ENCODE measurements at places on chromosomes 4 and X. TPM values are rescaled to one million over a fixed set of nuclear protein-coding genes. Genes with fewer than 3 reads are reported as not detected.

- DNase-seq = no peak
Observed at GRCh38 chrX:17735406-17735805, 1.9 kb upstream of the SCML1 start.

- DNase-seq = no peak
Observed at GRCh38 chrX:470686-471085, 84.0 kb upstream of the PPP2R3B start.

DNA sequence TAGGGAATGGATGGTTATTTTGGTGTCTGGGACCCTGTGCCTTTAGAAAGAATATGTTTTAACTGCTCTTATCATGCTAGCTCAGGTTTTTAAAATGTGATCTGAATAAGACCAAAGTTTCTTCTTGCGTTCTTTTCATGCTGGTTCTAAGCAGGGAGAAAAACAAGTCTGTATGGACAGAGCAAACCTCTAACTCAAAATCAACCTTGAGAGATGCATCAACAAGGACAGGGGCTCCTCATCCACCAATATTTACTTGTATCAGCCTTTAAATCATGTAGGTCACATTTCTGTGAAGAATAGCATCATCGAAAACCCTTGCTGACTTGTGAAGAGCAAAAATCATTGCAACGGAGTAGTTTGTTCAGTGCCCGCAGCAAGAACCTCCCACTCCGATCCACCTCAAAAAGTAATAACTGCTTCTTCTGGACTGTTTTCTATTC is 1.2 kb downstream of the ATP10D start:
- DNase-seq = peak; percentile 56

- DNase-seq = no peak
Observed at GRCh38 chrX:53305996-53306937, 24.9 kb upstream of the IQSEC2 start.

DNA sequence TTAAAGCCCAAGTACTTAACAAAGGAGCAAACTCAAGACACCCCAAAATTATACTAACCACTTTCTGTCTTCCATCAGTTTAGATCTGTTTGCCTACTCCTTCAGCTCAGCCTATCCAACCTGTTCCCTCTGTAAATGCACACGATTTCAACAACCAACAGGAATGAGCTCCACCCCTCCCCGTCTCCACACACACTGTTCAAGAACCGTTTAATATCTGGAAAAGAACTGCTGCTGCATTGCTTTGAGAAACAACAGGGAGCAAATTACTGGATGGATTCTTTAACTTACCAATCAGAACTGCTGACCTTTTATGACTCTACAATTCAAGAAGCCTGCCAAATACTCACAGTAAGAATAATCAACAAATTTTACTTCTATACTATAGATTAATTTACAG is 87.0 kb downstream of the FBXW7 start:
- DNase-seq = no peak

DNA sequence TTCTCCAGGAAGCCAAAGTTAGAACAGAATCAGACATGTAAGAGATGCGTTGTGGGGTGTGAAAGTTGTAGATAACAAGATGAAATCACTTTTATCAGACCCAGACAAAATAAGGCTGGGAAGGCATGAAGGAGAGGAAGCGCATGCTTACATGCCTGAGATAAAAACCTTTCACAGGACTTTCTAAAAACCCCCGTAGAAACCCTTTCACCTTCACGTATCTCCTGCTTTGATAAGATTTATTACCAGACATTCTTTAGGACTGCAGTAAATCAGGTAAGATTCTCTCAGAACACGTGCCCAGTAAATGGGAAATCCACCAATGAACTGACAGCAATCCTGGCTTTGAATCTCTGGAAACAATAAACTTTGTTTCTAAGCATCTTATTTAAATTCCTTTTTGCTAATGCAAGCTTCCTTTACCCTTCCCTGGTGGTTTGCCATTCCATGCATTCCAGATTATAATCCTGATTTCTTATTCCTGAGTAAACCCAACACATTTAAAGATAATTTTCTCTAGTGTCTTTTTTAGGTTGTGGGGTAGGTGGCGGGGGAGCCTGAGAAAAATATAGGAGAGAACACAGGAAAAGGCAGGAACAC is 254.6 kb upstream of the LDB2 start:
- no peak for DNase-seq

RNF175 gene
- total RNA-seq = under 0.01 TPM

SNCA gene
- total RNA-seq = 0.29 TPM

- no peak for DNase-seq
Observed at GRCh38 chr4:138494116-138494515, 252.0 kb upstream of the SLC7A11 start.

HPGD gene
- not detected for total RNA-seq

DNA sequence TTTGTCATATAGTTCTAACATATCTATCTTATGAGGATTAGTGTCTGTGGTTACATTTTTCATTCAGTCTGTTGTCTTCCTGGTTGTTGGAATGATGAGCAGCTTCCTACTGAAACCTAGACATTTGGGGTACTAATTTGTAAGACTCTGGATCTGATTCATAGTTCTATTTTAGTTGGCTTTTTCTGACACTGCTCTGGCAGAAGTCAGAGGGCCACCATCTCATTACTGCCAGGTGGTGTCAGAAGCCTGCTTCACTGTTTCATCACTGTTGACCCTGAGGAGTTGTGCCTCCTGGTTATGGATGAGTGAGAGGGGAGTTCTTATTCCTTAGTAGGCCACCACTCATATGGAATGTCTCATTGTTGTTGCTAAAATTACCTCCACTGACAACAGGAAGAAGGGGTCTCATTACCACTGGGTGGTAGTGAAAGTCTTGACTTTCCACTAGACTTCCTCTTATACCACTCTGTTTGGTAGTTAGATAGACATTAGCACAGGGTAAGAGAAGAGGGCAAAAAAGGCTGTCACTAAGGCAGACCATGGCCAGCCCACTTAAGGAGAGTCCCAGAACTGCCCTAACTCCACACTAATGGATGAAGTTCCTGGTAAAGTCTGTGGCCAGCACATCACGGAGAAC is 395.2 kb downstream of the SPOCK3 start:
- DNase-seq = no peak

GRCh38 chr4:158630893-158631292 is 40.8 kb downstream of the C4orf46 start:
- peak; percentile 8 for DNase-seq

DNA sequence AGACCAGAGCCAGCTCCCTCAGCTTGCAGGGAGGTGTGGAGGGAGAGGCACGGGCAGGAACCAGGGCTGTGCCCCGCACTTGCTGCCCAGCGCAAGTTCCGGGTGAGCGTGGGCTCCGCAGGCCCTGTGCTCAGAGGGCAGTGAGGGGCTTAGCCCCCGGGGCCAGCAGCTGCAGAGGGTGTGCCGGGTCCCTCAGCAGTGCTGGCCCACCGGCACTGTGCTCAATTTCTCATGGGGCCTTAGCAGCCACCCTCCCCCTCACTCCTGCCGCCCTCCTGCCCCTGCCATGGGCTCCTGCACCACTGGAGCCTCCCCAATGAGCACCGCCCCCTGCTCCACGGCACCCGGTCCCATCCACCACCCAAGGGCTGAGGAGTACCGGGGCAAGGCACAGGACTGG is 104.6 kb upstream of the SRD5A3 start:
- no peak for DNase-seq

DNA sequence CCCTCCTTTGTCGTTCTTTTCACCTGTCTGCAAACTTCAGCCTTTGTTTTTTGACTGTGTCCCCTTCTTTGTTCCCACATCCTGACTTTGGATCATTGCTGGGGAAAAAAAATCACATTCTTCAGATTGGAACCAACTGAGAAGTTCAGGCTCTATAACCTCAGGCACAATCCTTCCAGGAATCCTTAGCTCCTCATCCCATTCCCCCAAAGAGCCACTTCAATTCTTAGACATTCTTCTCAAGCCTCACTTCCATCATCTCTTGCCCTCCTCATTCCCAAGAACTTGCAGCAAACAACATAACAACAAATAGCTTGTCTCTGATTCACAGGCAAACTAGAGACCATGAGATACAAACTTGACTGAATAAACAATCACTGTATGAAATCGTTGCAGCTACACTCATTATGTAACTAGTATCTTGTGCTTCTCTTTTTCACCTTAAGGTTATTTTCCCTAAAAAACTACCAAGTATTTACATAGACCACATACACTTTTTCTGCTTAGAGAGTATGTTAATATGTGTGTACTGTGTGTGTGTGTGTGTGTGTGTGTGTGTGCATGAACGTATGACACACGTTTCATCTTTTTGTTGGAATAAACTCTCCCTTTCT is 26.4 kb upstream of the PGM2 start:
- no peak for DNase-seq

- no peak for DNase-seq
Observed at GRCh38 chr4:7705062-7705461, 234.6 kb downstream of the AFAP1 start.

ATP7A gene
- 14.4 TPM for total RNA-seq

DNA sequence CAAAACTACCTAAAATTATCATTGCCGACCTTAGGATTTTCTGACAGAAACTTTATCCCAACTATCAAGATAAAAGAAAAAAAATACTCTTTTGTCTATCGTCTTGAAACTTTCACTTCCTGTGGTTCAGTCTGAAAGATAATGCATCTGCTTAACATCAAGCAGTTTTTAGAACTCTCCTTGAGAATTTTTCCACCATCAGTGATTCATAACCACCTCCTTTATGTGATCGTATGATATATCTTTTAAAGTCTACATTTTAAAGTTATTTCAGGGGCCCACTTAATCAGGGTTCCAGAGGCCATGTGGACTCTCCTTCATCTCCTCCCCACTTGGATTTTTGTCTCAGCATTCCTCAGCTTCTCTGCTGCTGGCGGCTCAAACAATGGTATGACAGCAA is 272.8 kb upstream of the TENM3 start:
- DNase-seq = no peak

DMRTC1 gene
- not detected for total RNA-seq

FGFR3 gene
- 0.29 TPM for total RNA-seq

NPY5R gene
- not detected for total RNA-seq

DNA sequence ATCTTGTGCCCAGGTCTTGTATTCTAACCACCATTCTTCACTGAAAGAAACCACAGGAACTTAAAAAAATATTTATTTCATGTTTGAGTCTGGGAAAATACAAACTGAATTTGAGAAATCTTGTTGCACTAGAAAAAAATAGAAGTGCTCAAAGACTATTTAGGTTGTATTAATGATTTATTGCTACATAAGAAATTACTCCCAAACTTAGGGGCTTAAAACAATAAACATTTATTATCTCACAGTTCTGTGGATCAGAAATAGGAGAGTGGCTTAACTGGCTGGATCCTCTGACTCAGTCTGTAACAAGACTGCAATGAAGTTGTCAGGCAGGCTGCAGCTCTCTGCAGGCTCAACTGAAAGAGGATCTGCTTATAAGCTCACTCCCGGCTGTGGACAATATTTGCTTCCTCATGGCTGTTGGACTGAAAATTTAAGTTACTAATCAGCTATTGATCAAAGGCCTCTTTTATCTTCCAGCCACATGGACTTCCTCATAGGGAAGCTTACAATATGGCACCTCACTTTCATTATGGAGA is 295.4 kb upstream of the FAM241A start:
- DNase-seq = no peak

DNA sequence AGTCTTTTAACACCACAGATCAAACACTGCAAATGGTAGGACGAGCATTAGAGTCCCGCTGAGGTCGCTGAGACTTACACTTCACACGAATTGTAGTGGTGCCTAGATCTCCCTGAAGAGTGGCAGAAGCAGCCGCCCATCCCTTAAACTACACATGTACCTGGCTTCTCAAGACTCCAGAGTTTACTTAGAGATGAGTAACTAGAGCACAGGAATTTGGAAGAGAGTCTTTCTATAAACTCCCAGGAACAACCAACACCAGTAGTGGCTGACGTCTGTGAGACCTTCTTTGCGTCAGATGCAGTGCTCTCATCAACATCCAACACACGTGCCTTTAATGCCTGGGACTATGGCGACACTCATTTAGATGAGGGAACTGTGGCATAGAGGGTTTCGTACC is 12.6 kb downstream of the SORBS2 start:
- DNase-seq = no peak

MTTP gene
- total RNA-seq = not detected

- peak; percentile 82 for DNase-seq
Observed at GRCh38 chr4:6446538-6447451, 25.6 kb downstream of the PPP2R2C start.

DNA sequence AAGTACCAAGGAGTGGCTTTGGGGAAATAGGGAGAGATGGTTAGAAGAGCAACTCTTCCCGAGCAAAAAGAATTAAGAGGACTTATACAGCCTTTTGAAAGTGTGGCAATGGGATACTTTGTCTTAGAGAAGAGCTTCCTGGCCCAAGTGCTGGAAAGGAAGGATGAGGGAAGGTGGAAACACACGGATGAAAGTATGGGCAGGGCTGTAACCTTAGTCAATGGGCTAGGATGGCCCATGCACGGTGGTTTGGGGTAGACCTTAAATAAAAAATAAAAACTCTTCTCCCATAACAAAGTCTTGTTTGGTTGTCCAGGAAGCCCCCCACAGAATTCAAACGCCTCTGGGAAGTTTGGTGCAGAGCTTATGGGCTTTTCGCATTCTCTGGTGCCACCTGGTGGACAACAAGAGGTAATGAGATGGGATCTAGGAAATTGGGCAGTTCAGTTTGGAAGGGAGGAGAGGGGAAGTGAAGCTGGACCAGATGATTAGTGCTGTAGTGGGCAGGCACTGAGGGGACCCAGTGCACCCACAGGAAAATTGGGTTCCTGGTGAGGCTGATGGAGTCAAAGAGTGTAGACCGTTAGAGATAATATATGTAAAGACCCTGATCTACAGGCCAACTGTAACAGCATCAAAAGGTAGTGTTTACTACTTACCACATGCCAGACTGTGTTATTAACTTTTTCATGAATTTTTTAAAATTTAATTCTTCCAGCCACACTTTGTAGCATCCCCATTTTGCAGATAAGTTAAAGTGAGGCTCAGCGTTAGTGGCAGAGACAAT is 13.8 kb upstream of the ENOX2 start:
- DNase-seq = peak; percentile 81

- DNase-seq = no peak
Observed at GRCh38 chrX:149984411-149984810, 46.1 kb upstream of the EOLA2 start.

KANTR gene
- 12.3 TPM for total RNA-seq

- peak; percentile 31 for DNase-seq
Observed at GRCh38 chr4:155543126-155543765, 123.4 kb upstream of the GUCY1A1 start.

DNA sequence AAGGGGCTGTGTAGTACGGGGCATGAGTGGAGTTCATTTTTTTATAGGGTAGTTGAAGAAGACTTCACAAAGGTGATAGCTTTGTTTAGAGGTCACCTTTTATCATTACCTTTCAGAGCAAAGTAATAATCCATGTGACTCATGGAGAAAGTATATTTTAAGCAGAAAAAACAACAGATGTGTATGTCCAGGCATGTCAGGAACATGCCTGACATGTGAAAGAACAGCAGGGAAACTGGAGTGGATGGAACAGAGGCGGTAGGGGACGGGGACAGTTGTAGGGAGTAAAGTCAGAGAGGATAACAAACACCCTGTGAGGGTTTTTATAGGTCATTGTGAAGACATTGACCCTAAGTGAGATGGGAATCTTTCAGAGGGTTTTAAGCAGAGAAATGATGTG is 107.6 kb downstream of the USP9X start:
- DNase-seq = no peak

GRCh38 chrX:129247642-129248041 is 275.6 kb downstream of the SMARCA1 start:
- no peak for DNase-seq

HTR2C gene
- not detected for total RNA-seq

KIAA1210 gene
- not detected for total RNA-seq

GRCh38 chr4:160370046-160370445 is 1267.2 kb downstream of the RAPGEF2 start:
- no peak for DNase-seq

SLC7A11 gene
- 46.3 TPM for total RNA-seq
